ENCODE measurements at places on chromosomes 16 and 17.

- DNase-seq = no peak
These were observed 52.7 kb downstream of the TBC1D16 start for GRCh38 chr17:79982986-79983385.

- DNase-seq = no peak
These were observed 50.3 kb downstream of the ZFPM1 start for GRCh38 chr16:88503374-88503770.

GRCh38 chr17:8803531-8804420 is 4.6 kb upstream of the MFSD6L start:
- DNase-seq = no peak

- DNase-seq = no peak
These were observed 7.7 kb upstream of the RAB40C start for GRCh38 chr16:582218-582613.

GRCh38 chr17:30091121-30091670 is 25.4 kb upstream of the NSRP1 start:
- DNase-seq = no peak

GRCh38 chr17:4261452-4261851 is 2.3 kb downstream of the ANKFY1 start:
- no peak for DNase-seq

GRCh38 chr17:6429266-6429665 is 5.7 kb downstream of the AIPL1 start:
- no peak for DNase-seq

GRCh38 chr17:62130739-62131138 is 65.7 kb upstream of the MED13 start:
- no peak for DNase-seq

- DNase-seq = no peak
These were observed 22.3 kb downstream of the ADGRG5 start for GRCh38 chr16:57564571-57565270.

- no peak for DNase-seq
These were observed 24.0 kb downstream of the REXO5 start for GRCh38 chr16:20830372-20830771.

GRCh38 chr16:9534759-9535158 is 443.3 kb downstream of the HAPSTR1 start:
- no peak for DNase-seq

DNA sequence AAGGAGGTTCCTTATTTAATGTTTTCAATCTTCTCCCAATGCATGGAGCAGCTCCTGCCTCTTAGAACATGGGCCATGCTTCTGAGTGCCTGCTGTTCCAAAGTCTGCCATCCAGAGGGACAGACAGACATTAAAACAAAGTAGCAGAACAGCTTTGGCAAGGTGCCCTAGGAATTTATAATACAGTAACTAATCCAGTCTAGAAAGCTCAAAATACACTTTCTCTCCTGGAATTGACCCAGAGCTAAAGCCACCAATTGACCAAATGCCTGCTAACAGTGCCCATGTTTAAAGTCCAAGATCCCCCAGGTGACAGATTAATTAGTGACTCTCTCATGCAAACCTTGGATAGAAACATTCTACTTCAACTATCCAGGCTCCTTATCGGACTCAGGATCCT is 11.1 kb upstream of the CHRNE start:
- no peak for DNase-seq

DNA sequence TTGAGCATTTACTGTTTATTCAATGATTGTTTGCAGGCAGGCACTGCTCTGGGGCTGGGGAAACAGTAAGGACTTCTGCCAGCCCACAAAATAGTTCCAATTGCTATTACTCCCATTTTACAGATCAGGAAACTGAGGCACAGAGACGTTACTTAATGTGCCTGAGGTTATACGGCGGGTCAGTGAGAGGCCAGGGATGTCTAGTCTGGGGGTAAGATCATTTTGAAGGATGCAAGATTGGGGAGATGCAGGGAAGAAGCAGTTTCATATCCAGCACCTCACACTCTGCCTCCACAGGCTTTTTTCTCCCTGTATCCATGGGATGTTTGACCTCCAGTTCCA is 46.5 kb downstream of the ABAT start:
- DNase-seq = no peak

GRCh38 chr17:64920026-64920418 is 744 bp upstream of the LRRC37A3 start:
- DNase-seq = no peak

- DNase-seq = no peak
These were observed 14.7 kb downstream of the PEMT start for GRCh38 chr17:17576772-17577234.

- no peak for DNase-seq
These were observed 1.6 kb upstream of the WFIKKN2 start for GRCh38 chr17:50833510-50834428.

DNA sequence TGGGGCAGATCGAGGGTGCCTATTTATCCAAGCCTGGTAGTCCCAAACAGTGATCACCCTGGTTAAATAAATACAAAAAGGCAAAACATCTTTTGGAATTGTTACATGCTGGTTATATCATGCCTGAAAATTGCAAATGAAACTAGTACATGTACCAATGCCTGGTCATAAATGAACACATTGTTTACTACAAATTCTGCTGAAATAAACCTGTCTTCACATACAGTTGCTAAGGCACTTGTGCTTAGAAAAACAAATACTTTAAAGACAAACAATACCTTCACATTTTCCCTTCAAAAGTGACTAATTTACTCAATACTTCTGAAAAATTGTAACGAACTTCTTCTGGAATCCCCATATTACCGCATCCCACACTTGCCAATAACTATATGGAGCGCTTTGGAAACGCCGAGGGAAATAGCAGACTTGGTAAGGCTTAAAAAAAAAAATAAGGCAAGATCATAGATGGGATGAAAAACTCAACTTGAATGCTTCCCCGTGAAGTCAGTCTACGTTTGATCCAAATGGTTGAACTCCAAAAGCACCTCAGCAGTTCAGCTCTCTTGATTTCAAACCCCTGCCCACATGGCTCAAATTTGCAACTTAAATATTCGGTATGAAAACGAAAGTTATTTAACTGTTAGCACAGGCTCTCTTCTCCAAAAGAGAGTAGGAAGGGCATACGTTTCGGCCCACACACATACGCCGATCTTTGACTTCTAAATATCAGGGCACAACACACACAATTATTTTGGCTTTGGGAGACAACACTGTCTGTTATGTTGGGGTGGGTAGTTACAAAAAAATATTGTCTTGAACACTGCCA is 264.5 kb downstream of the NTN1 start:
- no peak for DNase-seq

DNA sequence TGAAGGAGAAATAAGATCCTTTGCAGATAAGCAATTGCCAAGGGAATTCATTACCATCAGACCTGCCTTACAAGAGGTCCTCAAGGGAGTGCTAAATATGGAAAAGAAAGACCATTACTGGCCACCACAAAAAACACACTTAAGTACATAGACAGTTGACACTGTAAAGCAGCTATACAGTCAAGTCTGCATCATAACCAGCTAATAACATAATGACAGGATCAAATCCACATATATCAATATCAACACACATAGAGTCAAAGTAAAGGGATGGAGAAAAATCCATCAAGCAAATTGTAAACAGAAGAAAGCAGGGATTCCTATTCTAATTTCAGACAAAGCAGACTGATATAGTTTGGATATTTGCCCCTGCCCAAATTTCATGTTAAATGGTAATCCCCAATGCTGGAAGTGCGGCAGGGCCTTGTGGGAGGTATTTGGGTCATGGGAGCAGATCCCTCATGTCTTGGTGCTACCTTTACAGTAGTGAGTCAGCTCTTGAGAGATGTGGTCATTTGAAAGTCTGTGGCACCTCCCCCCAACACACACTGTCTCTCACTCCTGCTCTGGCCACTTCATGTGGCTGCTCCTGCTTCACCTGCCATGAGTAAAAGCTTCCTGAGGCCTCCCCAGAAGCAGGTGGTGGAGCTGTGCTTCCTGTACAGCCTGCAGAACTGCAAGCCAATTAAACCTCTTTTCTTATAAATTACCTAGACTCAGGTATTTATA is 32.8 kb downstream of the TANC2 start:
- DNase-seq = no peak

DNA sequence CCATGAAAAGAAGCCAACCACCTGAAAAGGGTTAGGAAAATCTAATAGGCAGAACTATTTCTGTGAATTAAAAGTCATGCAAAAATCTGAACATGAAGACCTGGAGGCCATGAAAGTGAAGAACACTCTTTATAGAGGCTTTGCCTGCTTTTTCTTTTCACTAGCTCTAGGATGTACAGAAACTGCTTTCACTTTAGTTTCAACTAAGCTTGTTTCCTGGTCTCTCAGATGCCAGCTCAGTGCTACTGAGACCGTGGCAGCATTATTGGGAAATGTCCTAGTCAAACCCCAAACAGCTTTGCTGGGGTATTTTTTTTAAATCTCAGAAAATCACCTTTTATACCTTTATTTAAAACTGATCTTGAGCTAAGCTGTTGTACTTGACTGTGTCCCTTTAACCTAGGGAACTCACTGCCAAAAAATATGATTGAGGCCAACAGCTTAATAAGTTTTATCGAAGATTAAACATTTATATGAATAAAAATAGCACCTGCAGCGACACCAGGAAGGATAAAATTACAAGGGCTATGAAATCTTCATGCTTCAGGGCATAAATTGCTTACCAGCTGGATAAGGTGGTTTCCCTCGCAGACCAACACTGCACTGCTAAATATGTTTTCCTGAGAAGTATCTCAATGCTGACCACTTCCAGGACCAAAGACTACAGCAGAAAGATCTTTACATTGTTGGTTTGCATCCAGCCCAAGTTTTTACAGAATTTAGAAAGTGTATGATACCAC is 621.8 kb upstream of the ZFHX3 start:
- no peak for DNase-seq

DNA sequence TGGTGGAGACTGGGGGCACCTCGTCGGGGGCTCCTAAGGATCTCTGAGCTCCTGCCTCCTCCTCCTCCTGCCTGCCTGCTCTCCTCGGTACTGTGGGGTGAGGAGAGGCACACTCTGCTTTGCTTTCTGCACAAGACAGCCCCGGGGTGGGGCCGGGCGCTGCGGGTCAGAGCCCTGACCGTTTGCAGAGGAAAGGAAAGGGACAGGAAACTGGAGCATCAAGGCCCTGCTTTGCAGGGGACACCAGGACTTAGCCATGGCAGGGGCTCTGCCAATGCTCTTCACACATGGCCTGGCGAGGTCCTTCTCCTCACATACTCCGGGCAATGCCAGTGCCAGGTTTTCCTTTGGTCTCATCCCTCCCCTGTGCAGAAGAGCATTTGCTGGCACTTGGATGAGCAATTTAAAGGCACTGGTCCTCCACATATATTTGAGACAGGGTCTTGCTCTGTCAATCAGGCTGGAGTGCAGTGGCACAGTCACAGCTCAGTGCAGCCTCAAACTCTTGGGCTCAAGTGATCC is 23.8 kb upstream of the DOC2B start:
- DNase-seq = no peak

GRCh38 chr16:1481906-1482835 is 6.6 kb downstream of the PTX4 start:
- no peak for DNase-seq

GRCh38 chr17:7969433-7969832 is 33.0 kb upstream of the GUCY2D start:
- DNase-seq = no peak

DNA sequence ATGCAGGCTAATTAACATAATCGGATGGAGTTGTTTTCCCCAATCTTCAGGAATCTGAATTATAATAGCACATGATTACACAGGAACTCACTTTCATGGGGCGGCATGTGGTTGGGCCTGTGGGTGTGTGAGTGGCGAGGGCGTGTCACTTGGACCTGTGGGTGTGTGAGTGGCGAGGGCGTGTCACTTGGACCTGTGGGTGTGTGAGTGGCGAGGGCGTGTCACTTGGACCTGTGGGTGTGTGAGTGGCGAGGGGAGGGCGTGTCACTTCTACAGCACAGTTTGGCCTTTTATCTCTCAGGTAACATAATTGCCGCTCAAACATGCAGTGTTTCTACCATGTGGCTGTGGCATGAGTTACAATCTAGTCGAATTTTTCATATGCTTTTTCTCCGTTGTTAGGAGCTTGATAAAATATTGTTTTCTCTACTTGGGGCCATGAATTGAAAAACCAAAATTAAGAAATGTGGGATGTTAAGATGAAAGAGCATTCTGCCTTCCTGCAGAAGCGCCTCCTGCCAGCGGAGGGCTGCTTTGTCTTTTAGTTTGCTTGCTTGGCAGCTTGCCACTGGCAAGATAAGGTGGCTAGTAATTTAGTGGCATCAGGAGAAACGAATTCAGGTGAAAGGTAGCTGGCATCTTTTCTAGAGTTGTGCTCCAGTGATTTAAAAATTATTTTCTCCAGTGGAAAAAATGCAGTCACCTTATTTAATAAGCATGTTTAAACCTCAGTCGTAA is 36.2 kb downstream of the USP10 start:
- DNase-seq = no peak

GRCh38 chr16:67088551-67088950 is 21.2 kb upstream of the PHAF1 start:
- DNase-seq = no peak

GRCh38 chr17:2949469-2950044 is 113.8 kb downstream of the OR1D5 start:
- no peak for DNase-seq

DNA sequence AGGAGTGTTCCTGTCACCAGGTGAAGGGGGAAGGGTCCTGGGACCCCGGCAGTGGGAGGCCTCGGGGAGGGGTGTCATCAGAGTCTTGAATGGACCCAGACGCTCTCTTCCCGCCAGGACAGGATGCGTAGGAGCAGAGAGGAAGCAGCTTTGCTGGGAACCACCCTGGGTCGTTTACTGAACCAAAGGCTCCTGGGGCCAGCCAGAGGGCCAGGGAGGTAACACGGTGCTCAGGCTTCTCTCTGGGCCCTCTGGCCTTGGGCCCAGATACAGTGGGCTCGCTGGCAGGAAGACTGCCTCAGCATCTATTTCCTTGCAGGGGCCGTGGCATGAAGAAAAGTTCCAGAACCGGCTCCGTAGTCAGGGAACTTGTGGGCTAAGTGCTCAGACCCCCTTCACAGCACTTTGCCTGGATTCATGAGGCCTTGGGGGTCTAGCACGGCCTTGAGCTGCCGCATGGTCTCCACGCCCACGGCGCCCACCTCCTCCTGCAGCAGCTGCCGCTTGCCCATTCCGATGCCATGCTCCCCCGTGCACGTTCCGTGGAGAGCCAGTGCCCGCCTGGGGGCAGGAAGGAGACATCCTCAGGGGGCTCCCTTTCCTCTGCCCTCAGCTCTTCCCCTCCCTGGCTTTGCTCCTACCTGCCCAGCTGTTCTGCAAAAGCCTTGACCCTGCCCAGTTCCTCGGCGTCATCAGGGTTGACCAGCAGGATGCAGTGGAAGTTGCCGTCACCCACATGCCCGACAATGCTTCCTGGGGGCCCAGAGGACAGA is 4.4 kb downstream of the LDHD start:
- DNase-seq = no peak

- no peak for DNase-seq
These were observed 17.0 kb downstream of the DHODH start for GRCh38 chr16:72025404-72026114.

GRCh38 chr16:86874141-86874540 is 295.8 kb downstream of the FOXL1 start:
- DNase-seq = no peak

DNA sequence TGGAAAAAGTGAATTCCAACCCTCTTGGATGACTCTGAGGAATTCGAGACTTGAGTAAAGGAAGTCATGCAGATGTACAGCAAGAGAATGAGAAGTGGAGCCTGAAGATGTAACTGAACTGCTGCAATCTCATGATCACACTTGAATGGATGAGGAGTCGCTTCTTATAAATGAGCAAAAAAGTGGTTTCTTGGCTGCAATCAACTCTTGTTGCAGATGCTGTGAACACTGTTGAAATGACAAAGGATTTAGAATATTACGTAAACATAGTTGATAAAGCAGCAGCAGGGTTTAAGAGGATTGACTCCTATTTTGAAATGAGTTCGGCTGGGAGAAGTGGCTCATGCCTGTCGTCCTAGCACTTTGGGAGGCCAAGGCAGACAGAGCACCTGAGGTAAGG is 25.5 kb downstream of the ASPA start:
- DNase-seq = no peak

All from caudate nucleus (tissue), 63 donors.